Esophagus squamous epithelium (tissue), 5 donors: ENCODE measurements at places on chromosomes 11 and 22.

DNA sequence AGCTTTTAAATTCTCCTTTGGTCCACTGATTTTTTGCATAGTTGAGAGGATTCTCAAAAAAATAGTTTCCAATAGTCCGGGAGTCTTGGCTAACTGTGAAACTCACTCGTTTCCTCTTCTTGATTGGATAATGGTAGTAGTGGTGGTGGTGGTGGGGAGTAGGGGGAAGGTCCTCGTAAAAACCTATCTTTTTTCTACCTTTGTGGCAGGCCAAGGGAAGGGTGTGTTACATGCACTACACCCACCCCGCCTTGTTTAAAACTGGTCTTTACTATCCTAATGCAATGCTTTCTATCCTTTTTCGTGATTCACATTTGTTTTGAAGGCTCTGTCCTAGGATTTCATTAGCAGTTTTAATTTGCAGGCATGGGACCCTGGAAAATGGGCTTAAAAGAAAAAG is 4.8 kb downstream of the TEAD1 start:
- DNase-seq: no peak

GRCh38 chr11:47123094-47123493 is 53.6 kb downstream of the ARFGAP2 start:
- no peak for DNase-seq

GRCh38 chr22:33666279-33666960 is 253.9 kb downstream of the LARGE1 start:
- DNase-seq: no peak

GRCh38 chr11:30474151-30474954 is 111.8 kb downstream of the MPPED2 start:
- DNase-seq: no peak

DNA sequence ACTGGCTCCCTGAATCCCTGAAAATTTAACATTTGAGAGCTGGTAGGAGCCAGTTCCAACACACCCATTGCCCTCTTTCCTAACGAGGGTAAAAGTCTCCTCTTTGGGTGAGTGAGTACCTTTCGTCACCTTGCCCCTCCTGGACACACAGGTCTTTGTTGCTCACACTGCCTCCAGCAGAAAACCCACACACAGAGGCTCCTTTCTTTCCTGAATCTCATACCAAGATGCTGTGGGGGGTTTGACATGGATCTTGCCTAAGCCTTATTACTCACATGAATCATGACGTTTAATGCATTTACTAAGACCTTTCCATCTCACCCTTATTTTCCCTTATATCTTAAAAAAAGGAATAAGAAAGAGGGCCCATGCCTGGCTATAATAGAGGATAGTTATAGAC is 53.0 kb downstream of the PARVA start:
- DNase-seq: no peak

DNA sequence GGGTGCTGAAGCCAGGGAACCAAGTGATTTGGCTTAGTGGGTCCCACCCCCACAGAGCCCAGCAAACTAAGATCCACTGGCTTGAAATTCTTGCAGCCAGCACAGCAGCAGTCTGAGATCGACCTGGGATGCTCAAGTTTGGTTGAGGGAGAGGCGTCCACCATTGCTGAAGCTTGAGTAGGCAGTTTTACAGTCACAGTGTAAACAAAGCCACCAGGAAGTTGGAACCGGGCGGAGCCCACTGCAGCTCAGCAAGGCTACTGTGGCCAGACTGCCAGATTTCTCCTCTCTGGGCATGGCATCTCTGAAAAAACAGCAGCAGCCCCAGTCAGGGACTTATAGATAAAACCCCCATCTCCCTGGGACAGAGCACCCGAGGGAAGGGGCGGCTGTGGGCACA is 424.1 kb upstream of the TENM4 start:
- no peak for DNase-seq

DNA sequence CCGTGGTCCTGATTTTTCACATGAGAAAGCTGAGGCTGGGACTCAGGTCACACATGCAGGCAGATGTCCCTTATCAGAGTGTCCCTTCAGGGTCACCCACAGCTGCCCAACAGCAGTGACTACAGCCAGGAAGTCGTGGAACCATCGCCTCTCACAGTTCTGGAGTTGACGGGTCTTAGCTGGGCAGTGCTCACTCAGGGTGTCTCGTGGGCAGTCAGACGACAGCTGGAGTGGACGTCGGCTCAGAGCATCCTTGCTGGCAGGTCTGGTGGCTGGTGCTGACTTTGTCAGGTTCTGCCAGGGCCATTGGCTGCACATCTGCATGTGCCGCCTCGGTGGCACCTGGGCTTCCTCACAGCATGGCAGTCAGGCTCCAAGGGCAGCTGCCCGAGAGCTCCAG is 35.6 kb upstream of the TH start:
- DNase-seq: no peak

GRCh38 chr11:125364121-125364826 is 131.8 kb downstream of the FEZ1 start:
- no peak for DNase-seq

DNA sequence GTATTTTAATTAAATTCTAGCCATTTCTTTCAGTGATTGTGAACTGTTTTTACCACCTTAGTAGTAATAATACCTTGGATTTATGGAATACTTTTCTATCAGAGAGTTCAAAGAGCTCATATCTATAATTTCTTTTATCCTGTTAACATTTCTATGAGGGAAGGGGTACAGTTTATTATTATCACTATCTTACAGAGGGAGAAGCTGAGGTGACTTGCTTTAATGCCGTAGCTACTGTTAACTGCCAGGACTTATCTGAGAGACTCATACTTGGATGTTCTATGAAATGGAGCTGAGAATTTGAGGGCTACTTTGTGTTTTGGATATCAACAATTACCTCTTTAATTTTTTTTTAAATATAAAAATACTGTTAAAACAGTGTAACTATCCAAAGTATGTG is 3.3 kb downstream of the REXO2 start:
- no peak for DNase-seq

DNA sequence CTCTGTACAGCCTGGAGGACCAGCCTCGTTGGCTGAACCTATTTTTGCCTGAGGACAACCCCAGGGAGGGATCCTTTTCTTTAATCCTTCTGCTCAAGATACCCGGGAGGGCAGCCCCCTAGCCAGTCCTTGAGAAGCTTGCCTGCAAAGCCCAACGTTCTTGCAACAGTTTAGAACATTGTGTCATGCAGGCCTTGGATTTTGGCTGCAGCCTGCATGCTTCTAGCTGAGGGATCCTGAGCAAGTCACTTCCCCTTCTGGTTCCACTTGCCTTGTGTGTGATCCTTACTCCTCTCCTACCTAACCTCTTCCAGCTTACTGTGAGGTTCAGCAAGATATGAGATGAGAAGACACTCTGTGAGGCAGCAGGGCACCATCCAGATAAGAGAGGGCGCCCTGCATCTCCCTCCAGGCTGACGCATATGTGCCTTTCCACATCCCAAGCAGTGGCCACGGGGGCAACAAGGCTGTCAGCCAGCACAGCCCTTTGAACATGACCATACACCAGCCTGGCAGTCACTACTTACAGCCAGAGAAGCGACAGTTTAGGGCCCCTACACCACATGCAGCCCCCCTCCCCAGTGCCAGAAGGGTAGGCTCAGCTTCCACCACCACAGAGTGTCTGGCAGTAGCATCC is 76.1 kb downstream of the C11orf58 start:
- DNase-seq: no peak

- no peak for DNase-seq
Observed at GRCh38 chr11:34938611-34939010, 22.2 kb downstream of the PDHX start.

GRCh38 chr11:132448334-132448995 is 1078.0 kb downstream of the NTM start:
- no peak for DNase-seq

DNA sequence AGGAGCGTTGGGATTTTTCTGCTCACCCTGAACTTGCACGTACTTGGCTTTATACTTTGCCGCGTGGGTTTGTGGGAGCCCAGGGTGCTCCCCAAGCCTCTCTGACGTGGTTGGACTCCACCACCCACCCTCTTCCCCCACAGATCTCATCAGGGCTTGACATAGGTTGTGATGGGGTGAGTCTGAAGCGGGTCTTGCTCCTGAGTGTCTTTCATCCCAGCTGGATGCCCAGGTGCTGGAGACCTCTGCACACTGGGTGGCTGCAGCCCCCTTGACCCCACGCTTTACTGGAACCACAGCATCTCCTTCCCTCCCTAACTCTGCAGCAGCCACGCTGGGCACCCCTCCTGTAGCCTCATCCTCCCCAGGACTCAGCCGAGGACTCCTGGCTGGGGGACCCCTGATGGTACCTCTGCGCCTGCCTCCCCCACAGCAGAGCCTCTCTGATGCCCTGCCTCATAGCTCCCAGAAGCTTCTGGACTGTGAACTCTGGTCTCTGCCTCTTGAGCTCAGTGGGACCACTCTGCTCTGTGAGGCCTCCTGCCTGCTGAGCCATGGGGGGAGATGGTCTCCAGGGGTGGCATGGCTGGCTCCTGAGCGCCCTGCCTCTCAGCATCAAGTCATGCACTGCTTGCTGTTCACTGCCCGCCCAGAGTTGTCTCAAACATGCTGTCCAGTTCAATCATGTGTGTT is 45.2 kb downstream of the MYEOV start:
- DNase-seq: no peak

DNA sequence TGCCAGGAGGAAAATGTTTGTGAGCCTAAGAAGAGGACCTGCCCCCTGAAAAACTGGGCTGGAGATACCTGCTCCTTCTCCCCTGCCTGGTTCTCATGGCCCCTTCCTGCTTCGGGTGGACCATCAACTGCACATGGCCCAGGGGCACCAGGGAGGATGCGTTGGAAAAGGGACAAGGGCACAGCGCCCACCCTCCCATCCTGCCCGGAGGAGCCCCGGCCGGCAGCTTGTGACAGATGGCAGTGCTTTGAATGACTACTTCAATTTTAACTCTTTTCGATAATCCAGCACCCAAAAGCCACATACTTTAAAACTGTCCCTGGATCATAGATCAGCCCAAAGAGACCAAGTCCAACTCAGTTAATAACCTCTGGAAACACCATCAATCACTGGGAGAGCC is 135.8 kb upstream of the NECTIN1 start:
- no peak for DNase-seq

DNA sequence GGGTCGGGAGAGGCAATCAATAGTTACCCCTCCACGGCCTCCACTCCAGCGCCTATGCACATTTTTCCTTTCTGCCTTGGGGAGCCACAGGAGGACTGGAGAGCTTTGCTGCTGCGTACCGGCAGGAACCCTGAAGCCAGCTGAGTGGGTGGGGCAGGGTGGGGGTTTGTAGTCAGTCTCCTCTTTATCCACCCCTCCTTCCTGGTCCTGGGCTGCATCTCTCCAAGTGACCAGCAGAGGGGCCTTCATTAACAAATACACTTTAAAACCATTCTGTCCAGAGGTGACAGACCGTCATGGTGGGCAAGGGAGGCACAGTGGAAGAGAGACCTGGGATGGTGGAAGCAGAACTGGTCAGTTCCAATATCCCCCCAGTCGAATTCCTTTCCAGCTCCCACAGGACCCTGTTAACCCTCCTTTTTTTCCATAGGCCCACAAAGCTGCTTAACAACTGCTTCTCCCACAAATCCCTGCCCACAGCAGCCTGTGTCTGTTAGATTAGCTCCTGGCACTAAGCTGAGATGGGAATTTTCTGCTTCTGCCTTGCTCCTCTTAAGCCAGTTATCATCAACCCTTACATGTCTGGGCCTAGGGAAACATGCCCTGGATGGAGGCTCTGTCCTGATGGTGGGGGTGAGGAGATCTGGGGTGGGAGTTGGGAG is 3.9 kb upstream of the ABCG4 start:
- DNase-seq: no peak

GRCh38 chr11:118406599-118407166 is 5.3 kb downstream of the ATP5MG start:
- DNase-seq: no peak

GRCh38 chr22:47059701-47060161 is 297.3 kb downstream of the TBC1D22A start:
- DNase-seq: no peak

GRCh38 chr22:24516301-24516737 is 21.2 kb downstream of the UPB1 start:
- no peak for DNase-seq

DNA sequence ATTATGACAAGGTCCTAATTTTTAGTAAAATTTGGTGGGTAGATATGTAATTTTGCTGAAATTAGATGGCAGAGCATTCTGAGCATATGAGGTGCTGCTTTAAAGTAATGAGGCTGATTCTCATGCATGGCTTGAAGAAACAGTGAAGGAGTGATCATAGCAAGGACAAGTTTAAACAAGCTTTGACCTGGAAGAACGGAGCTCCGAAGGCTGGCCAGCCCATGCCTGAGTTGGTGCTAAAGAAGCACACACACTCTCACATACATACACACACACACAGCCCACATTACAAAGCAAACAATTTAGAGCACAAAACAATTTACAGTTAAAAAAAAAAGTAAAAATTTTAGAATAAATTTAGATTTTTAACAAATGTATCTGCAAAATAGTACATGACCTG is 150.7 kb downstream of the DCDC1 start:
- no peak for DNase-seq

DNA sequence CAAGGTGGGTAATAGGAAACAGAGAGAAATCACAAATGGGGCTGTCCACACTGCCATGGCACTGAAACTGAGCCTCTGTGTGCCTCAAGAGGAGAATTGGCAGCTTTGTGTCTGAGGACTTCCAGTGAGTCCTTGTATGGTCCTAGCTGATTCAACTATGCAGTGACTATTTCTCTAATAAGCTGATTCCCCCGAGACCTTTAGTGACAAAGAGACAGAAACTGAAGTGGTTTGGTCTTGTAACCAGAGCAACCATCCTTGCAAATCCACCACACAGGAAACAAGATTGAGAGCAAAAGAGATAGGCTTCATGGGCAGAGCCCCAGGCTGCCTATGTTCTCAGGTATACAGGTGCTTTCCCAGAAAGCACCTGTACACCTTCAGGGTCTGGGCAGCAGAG is 1038.5 kb downstream of the NTM start:
- no peak for DNase-seq

- no peak for DNase-seq
Observed at GRCh38 chr11:5703741-5704536, 14.3 kb downstream of the TRIM22 start.

DNA sequence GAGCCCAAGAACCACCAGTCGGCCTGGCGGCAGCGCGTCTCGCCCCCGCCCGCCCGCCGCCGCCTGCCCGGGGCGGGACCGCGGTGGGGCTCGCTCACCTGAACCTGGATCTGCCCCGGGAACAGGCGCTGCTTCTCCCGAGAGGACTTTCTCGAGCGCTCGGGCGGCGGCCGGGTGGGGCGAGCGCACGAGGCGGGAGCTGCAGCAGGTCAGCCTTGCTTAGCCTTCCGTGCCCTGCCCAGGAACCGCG is 133 bp downstream of the MYH9 start:
- no peak for DNase-seq

GRCh38 chr22:49514641-49515040 is 313.0 kb downstream of the BRD1 start:
- no peak for DNase-seq

DNA sequence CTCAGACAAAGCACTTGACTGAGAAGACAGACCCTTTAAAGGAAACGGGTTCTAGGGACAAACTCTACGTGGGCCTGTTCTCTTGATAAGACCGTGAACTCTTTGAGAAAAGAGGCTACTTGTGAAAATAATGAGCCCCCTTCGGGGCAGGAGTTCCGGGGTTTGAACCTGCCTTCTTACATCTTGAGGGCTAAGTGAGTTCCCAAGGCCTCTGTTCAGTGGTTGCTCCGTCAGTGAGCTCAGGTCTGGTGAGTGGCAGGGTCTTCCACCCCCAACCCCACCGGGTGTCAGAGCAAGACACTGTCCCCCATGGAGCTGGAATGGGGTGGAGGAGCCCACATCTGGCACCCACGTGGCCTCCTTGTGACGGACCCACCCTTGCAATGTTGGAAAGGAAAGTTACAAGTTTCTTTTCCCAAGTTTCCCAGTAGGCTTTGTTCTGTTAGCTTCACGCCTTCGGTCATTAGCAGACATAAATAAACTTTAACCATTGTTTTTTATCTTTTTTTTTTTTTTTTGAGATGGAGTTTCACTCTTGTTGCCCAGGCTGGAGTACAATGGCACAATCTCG is 6.3 kb upstream of the SAMM50 start:
- DNase-seq: no peak
